PC-3 (cell line): ENCODE measurements at places on chromosomes 5 and 9.
A peak's percentile ranks its signal among the peaks of the same experiment; 100 is the strongest.

DNA sequence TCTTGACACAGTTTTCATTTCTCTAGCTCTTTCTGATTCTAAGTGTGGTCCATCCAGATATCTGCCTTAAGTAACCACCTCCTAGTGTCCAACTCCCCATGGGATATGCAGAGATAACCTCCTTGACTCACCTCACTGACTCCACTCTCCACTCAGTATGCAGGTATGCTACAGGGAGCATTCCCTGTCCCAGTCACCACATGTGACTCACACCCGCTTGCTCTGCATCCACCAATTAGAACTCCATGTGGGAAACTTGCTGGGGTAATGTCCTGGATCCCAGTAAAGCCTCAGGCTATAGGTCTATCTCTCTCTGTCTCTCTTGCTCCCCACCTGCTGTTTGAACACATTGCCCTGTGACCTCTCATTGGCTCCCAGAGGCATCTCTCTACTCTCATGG is 563.9 kb downstream of the HTR1A start:
- peak; percentile 60 for DNase-seq

GRCh38 chr9:132669319-132669697 is 475 bp downstream of the DDX31 start:
- peak; percentile 54 for DNase-seq

DNA sequence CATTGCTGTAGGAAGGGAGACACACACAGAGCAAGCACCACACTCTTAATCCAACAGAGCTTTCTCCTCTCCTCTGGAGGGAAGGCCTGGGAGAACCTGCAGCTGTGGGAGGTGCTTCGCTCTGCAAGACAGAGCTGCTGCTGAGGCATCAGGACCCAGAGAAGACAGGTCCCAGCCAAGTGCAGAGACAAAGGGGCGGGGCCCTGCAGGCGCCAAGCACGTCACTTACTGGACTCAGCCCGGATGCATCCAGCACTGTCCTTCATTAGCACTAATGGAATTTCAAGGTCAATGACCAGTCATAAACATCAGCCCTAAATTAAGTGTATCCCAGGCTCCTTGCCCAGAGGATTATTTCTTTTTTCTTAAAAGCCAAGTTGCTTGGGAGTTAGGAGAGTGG is 337.1 kb upstream of the PANK3 start:
- no peak for DNase-seq

GRCh38 chr9:137411645-137412380 is 11.1 kb downstream of the EXD3 start:
- DNase-seq: peak; percentile 89

DNA sequence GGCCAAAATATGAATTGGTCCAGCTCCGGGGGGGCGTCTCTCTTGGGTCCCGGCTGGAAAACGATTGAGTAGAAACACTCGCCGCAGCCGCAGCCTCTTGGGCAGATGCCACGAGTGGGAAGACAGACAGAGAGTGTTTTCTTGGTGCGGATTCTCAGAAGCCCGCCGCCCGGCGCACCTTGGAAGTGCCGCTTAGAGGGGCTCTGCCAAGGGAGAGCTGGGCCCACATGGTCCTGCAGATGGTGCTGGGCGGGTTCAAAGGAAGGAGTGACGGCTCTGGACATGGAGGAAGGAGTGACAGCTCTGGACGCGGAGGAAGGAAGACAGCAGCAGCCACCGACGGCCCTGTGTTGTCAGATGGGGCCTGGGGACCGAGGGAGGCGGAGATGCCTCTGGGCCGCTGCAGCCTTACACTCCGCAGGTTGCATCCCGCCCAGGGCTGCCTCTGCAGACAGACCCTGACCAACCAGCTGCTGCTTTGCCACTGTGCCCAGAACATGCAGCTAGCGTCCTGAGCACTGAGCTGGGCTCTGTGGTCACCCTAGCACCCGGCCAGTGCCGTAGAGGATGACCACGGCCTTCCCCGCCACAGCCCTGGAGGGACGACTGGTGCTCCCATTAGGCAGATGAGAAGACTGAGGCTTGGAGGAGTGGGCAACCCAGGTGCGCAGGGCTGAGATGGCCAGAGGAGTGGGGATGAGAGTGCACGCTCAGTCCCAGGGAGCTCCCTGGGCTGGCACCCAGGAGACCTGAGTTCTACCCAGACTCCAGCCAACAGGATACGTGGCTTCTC is 20.8 kb upstream of the QRFP start:
- no peak for DNase-seq

GRCh38 chr9:32350682-32351081 is 33.8 kb upstream of the ACO1 start:
- peak; percentile 62 for DNase-seq

GRCh38 chr9:130172858-130173665 is 858 bp downstream of the NCS1 start:
- DNase-seq: no peak

- DNase-seq: no peak
Observed at GRCh38 chr9:35254237-35254636, 92.4 kb downstream of the UNC13B start.

DNA sequence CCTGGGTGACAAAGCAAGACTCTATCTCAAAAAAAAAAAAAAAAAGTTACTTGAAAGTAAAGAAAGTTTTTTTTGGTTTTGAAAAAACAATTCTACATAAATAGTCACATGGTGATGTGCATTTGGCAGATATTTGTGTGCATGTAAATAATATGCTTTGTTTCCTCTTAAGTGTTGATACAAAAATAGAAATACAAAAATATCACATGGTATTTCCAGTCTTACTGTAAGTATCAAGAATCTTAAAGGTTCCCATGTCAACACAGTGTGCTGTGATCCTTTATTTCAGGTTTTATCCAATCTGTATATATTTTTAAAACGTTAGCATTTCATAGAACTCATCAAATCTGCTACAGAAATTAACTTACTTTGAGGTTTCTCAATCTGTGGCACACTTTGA is 521.9 kb downstream of the TLE4 start:
- DNase-seq: no peak

- DNase-seq: peak; percentile 39
Observed at GRCh38 chr9:124602204-124602603, 95.0 kb upstream of the NR5A1 start.

DNA sequence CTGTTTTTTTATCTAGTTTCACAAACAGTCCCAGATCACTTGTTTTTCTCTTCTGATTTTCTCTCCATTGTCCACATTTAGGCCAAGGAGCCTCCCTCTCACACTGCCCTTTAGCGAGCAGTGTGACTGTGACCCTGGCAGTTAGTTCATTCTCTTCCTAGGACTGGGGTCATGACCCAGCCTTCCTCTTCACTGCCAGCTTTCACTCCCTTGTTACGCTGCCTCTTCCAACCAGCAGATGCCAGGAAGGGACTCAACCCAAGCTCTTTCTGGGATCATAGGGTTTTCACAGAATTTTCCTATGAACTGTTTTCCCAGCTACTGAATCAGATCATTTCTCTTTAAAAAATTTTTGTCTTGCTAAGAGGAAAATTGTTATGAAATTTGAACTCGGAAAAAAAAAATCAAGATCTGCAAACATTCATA is 70.9 kb downstream of the LMNB1 start:
- DNase-seq: no peak

- DNase-seq: no peak
Observed at GRCh38 chr9:7560669-7561305, 238.8 kb downstream of the DMAC1 start.

GRCh38 chr9:4206718-4207117 is 93.2 kb downstream of the GLIS3 start:
- DNase-seq: no peak

- no peak for DNase-seq
Observed at GRCh38 chr9:129081388-129081904, 535 bp downstream of the DOLPP1 start.

DNA sequence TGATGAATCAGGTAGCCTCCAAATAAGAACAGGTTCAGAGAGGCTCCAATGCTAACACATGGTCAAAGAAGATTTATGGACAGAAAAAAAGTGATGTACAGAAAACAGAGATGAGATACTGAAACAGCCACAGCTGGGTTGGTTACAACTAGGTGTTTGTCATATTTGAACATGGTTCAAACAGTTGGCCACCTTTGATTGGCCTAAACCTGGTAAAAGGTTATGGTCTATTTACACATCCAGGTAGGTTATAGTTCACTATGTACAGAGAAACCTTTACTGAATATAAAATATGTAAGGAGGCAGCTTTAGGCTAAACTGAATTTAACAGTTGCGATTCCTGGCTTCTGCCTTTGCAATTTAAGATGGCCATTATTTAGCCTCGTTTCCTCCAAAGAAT is 134.0 kb upstream of the ZNF366 start:
- DNase-seq: no peak

DNA sequence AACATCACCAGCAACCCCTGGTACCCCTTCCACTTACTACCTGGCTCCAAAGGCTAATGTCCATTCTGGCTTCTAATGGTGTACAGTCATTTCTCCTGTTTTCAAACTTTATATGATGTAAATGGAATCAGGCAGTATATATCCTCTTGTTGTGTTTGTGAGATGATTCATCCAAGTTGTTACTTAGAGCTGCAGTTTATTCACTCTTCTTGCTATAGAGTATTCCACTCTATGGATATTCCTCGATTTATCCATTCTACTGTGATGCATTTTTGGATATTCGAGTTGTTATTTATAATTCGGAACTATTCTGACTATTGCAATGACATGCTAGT is 32.4 kb downstream of the IRF1 start:
- peak; percentile 27 for DNase-seq

- DNase-seq: peak; percentile 9
Observed at GRCh38 chr5:136780518-136780917, 415.2 kb upstream of the TRPC7 start.

DNA sequence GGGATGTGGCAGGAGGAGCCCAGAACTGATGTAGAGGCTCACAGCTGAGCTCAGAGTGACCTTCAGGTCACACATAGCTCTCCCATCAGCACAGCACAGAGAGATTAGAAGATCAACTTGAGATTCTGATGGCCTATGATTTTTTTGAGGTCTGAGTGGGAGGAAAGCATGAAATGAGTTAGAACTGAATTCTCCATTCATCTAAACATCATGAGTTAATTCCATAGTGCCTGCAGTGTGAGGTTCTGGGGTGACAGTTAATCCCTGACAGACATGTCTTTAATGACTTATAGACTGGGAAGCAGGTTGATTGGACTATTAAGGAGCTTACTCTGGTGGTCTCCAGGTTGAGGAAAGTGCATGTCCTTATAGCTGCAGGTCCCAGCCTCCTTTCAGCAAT is 22.4 kb downstream of the SLC22A5 start:
- DNase-seq: no peak

DNA sequence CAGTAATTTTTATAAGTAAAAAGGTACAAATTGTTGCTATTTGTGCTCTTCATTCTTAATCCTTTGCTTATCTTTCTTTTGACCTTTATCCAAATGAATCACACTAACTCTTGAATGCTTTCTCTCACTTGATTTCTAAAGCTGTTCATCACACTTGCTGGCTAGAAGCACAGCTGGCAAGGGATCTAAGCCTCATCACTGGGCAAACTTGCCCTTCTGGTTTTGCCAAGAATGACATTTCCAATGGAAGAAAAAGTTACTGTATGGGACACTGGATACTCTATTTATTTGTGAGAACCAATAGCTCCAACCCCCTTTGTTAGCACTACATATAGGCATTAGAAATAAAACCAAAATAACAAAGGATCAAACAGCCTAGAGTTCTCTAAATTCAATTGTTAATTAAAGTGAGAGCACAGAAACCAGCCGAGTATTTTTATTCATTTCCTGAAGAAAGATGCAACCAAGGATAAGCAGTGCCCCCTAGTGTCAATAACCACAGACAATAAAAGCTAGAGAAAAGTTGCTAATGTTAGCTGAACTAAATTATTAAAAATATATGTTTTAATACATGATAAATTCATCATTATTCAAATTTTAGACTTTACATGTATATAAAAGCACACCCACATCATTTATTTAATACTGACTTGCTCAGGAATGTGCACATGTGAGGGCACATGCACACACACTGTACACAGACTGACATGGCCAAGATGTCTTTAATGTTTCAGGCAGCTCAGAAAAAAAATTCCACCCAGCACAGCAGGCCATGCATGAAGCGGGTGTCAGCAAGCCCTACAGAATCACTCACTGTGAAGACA is 59.8 kb upstream of the POU5F2 start:
- DNase-seq: peak; percentile 90

GRCh38 chr5:109947667-109948066 is 257.9 kb downstream of the MAN2A1 start:
- no peak for DNase-seq

- no peak for DNase-seq
Observed at GRCh38 chr9:20226345-20226744, 396.0 kb downstream of the MLLT3 start.

DNA sequence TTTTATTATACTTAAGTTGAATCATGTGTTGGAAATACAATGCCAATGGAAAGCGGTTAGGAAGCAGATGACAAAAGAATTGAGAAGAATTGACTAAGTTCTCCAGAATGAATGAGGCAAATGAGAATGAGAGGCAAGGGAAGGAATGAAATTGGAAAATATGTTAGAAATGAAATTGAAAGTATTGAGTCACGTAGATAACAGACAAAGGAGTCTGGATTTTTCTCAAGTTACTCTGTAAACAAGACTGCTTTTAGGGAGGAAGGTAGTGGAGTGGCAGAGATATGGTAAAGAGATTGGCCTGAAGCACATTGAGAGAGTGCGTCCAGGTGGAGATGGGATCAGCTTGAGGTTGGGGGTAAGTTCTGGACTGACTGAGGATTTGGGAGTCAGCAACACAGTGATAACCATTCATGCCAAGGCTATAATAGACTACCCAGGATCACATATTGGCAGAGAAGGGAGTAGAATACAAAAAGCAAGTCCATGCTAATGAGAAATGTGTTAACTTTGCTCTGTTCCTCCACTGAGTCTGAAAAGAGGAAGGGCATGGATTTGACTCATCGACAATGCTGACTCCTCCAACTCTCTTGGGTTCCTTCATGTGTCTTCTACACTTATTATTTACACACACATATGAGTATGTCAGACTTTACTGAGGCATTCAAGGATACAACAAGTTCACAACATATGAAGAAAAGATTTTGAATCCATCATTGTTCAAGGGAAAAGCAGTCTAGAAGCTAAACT is 814.2 kb upstream of the ZNF608 start:
- DNase-seq: peak; percentile 59

DNA sequence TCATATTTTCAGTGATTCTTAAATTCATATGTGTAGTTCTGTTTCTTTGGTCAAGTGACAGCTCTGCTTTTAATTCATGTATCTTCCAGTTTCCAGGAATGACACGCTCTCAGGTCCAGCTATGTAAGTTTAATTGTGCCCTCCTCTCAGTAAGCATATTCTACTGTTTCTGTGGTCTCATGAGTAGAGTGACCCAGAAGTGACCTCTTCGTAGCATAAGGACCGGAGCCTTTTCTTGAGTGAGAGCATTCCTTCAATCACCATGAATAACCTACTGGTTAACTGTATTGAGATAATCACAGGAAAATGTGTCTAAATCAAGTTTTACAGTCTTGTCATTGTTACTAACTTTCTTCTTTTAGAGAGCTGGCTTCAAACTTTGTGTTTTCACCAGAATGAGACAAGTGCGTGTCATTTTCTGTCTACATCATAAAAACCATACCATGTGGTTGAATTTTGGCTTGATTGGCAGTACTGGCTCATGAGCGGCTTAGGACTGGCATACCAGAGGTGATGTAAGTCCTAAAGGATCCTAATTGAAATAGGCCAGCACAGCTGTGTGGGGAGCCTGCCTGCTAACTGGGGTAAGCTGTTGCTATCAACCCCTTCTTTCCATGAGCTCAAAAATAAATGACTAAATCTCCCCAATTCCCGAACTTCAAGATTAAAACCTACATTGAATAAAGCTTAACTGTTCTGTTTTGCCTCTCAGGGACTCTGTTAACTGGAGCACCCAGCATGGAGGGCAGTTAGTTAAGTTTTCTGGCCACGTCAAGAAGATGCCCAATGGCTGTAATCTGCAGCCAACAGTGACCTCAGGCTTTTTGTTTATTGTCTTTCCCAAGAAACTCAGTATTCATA is 4.8 kb downstream of the ADAMTSL1 start:
- DNase-seq: peak; percentile 90
